ENCODE measurements at places on chromosomes 11 and 22.

GRCh38 chr11:84316866-84317555 lies 1030.8 kb upstream of the CCDC90B start:
- DNase-seq: no peak

GRCh38 chr11:13111813-13112130 lies 102.7 kb downstream of the RASSF10 start:
- DNase-seq: no peak

DNA sequence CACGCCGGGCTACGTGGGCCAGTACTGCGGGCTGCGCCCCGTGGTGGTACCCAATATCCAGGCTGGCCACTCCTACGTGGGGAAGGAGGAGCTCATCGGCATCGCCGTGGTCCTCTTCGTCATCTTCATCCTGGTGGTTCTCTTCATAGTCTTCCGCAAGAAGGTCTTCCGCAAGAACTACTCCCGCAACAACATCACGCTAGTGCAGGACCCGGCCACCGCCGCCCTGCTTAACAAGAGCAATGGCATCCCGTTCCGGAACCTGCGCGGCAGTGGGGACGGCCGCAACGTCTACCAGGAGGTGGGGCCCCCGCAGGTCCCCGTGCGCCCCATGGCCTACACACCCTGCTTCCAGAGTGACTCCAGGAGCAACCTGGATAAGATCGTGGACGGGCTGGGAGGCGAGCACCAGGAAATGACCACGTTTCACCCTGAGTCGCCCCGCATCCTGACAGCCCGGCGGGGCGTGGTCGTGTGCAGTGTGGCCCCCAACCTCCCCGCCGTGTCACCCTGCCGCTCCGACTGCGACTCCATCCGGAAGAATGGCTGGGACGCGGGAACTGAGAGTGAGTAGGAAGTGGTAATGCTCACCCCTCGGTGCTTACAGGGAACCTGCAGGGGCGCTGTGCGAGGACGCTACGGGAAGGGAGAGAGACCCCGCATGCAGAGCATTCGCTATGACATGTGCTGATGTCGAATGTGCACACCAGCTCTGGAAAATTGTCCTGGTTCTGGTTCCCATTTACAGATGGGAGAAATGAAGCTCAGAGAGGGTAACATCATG lies 86.4 kb upstream of the MTNR1B start:
- DNase-seq: no peak

- DNase-seq: no peak
Observed at GRCh38 chr11:94183251-94183885, 54.7 kb downstream of the PANX1 start.

DNA sequence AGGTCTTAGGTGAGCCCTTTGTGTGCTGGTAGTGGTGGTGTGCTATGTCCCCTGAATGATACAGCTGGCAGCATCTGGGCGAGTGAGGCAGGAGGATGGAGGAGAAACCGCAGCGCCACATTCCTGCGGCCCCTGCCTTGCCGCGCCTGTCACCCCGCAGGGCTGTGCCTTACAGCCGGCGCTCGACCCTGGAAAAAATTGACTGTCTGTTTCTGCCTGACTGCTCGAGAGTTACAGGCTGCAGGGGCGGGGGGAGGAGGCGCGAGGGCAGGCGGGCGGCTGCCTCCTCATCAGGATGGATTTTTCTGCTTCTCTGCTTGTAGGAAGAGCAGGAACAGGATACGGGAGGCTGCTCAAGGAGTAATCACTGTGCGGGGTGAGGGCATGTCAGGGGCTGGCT lies 443.4 kb downstream of the MIAT start:
- DNase-seq: no peak

DNA sequence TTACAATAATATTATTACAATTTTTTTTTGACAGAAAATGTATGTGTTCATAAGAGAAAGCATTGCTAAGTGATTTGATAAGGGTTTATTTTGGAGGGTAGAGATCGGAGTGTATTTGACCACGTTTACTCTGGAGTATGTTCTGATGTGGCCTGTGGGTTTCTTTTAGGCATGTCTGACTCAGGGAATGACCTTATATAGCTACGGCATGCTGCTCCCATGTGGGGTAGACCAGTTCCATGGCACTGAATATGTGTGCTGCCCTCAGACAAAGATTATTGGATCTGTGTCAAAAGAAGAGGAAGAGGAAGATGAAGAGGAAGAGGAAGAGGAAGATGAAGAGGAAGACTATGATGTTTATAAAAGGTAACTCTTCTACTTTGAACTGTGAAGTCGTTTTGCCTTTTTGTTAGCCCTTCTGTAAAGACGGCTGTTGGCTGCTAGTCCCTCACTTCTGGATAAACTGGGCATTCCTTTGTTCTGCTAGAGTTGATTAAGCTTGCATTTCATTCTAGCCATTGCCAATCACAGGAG lies 38.1 kb upstream of the ST14 start:
- DNase-seq: no peak

GRCh38 chr22:44633647-44634046 lies 68.4 kb upstream of the PRR5 start:
- no peak for DNase-seq

- no peak for DNase-seq
Observed at GRCh38 chr11:45722144-45722543, 56.7 kb upstream of the CHST1 start.

DNA sequence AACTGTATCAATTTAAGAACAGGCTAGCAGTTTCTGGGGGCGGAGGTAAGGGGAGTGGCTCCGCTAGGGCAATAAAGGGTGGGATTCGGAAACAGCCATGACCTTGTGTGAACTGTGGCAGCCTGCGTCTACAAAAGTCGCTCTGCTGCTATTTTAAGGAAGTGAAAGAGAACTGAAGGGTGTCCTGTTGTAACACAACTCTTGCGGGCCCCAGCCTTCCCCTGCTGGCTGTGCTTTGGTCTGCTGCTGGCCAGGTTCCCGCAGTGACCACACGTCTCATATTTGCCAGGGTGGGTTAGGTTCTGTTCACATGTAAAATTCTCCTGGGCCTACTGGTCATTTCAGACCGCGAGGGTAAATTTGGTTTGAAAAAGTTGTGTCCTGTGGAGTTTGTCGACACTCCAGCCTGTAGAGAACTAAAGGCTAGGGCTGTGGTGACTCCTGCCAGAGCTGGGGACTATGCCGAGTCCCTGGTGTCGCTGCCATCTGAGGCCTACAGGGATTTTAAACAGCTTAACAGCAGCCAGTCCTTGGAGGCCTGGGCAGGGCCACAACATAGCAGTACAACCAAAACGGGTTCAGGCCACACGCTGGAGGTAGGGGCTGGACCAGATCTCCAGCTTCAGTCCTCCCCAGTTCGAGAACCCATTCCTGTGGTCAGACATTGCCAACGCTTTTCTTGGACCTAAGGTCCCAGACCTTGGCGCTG lies 1.1 kb upstream of the PPFIBP2 start:
- no peak for DNase-seq

- DNase-seq: no peak
Observed at GRCh38 chr11:43868852-43869567, 11.6 kb upstream of the ALKBH3 start.

- DNase-seq: no peak
Observed at GRCh38 chr11:116466191-116466590, 306.6 kb downstream of the BUD13 start.

DNA sequence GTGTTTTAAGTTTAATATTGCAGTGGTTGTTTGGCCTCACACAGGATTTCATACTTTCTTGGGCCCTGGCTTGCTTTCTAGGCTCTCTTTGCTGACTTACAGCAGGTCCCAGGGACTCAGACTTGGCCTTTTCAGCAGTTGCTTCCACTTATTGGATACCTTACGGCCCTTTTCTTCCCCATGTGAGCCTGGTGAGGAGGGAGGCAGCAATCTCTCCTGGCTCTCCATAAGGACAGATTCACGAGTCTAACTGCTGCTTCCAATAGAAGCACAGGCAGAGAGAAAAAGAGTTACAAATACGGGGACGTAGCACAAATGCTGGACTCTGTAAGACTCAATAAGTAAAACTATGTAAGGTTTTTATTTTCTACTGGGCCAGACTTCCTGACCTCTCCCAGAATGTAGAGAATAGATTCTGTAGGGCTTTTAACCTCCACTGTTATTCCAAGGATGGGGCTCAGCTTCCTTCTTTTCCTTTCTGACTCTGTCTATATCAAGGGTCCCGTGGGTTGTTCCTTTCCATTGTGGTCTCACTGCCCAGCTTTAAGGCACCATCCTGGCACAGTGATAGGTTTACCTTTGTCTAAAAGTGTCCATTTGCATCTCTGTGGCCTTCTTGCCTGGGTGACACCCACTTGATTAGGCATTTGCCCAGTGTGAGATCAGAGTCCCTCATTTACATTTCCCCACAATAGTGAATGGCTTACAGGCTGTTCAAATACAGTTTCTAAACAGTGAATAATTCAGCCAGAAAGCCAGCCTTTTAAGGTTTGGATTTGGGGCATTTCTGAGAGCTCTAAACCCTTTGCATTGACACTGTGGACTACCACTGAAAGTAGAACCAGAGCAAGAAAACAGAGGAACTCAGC lies 92.8 kb downstream of the RASSF10 start:
- DNase-seq: no peak

DNA sequence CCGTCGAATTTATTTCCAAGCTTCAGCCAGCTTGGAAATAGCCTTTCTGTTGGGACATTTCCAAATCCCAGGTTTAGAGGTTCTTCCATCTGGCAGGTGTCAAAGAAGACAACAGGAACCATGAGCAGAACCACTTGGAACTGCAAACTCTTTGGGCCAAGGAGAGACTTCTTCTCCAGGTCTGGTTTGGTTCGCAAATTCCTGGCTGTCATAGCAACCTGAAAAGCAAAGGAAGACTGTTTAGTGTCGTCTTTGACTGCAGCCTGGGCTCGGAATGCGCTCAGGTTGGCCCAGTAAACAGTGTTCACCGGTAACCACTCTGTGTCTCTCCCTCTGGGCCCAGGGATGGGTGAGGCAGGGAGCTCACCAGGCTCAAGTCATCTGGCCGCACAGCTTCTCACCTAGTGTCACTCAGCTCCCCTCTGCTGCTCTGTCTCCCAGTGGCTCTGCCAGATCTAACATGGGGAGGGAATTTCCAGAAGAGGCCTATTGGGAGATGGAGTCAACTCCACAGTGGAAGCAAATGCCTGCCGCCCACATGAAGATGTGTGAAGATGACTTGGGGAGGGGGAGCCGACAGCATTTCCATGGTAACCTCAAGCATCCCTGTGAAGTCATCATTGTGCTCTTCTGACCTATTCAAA lies 11.9 kb upstream of the CLMP start:
- DNase-seq: no peak

GRCh38 chr22:46857142-46857884 lies 94.9 kb downstream of the TBC1D22A start:
- DNase-seq: no peak

GRCh38 chr22:39904862-39905261 lies 4.0 kb downstream of the GRAP2 start:
- DNase-seq: no peak

GRCh38 chr11:10902301-10903063 lies 44.6 kb upstream of the ZBED5 start:
- no peak for DNase-seq

GRCh38 chr11:97964332-97965004 lies 1056.3 kb upstream of the CNTN5 start:
- DNase-seq: no peak

- no peak for DNase-seq
Observed at GRCh38 chr22:35386670-35387288, 5.9 kb downstream of the HMOX1 start.

- no peak for DNase-seq
Observed at GRCh38 chr22:33743756-33744155, 176.5 kb downstream of the LARGE1 start.

DNA sequence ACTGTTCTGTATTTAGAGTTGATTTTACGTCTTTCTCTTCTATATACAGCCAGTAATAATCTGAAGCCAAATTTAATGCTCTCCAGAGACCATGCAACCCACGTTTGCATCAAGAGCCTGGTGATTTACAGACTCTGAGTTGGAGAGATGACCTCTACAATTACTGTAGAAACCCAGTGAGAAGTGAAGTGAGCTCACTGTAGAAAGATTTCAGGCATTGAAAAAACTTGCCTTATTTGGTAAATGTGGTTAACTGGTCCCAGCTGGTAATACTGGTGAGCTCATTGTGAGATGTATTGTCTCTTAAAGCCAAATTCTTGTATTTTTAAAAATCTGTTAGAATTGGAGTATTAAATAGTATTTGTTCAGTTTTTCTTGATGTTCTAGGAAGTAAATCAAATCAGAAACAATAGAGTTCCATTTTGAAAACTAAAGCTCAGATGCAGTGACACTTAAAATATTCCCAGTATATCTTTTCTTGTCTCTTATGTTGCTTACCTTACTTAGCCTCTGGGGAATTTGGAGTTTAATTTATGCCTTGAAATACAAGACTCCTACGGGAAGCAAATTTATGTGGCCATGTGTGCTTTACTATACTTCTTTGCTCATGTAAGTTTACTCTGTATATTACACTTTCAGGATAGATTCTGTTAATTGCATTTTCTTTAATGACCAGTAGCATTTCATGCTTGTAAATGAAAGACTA lies 189.9 kb downstream of the ARHGAP42 start:
- DNase-seq: no peak

- DNase-seq: no peak
Observed at GRCh38 chr11:26332572-26332915, 614 bp downstream of the ANO3 start.

DNA sequence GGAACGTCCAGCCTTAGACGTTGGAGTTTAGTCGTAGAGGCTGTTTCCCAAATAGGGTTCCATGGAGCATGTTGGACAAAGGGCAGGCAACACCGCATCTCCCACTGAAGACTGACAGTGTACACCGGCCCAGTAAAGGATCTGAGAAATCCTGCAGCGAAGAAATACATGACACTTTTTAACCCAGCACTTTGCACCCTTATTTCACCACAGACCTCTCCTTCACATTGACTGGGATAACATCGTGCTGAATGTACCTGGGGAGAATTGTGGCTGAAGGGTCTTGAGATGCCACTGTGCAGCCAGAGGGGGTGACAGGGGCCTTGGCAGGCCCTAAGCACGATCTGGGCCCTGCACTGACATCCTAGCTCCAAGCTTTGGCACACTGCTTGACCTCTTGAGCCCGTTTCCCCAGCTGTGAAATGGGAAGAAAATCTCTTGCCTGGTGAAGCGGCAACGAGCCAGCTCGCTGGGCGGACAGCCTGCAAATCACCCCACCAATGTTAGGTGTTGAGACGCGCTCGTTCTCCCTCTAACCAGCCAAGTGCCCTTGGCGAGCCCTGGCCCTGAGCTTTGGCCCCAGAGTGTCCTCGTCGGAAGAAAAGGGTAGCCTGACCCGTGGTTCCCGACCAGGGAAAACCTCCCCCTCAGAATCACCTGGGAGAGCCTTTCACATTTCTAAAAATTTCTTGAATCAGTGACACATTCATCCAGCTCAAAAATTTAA lies 13.4 kb downstream of the CD5 start:
- no peak for DNase-seq
